Myocyte (in vitro differentiated cells): ENCODE measurements at places on chromosomes 5 and 9. TPM values are rescaled to one million over a fixed set of nuclear protein-coding genes. Genes with fewer than 3 reads are reported as not detected.

The SPINK5 gene
- total RNA-seq, result not detected in 2 replicates

The MELK gene
- total RNA-seq, result 2.9 and 3.1 TPM in 2 replicates

DNA sequence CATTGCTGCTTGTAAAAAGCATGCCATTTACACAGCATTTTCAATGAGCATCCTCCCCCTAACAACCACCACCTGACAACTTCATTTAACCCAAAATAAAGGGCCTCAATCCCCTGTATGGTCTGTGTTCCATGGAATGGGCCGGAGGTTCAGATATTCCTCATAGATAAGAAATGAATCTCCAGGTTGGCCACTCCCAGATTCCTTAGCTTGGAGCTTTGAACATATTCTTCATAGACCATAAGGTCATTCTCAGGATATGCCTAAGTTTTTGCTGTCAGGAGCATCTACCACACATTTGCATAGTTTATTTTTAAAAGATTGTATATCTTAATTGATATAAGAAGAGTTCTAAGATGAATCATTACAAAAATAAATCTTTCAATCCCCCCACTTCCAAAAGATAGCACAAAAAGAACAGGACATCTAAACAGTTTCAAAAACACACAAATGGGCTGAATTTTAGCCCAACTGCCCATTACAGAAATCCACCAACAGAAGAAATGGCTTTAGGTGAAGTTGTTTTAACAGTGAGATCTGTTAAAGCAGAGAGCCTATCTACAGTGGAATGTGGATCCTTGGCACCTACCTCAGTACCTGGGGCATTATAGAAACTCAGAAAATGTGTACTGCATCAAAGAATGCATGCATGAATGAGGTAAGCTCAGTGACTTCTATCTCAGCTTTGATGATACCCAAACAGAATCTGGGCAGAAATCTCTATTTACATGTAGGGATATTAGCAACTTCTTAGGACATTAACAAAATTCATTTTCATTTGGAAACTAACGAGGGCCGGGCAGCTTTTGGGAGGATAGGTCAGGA is 179.8 kb downstream of the SEC61B start:
- DNase-seq, result no peak

GRCh38 chr5:35319333-35320002 is 89.2 kb upstream of the PRLR start:
- DNase-seq, result peak; percentile 25

DNA sequence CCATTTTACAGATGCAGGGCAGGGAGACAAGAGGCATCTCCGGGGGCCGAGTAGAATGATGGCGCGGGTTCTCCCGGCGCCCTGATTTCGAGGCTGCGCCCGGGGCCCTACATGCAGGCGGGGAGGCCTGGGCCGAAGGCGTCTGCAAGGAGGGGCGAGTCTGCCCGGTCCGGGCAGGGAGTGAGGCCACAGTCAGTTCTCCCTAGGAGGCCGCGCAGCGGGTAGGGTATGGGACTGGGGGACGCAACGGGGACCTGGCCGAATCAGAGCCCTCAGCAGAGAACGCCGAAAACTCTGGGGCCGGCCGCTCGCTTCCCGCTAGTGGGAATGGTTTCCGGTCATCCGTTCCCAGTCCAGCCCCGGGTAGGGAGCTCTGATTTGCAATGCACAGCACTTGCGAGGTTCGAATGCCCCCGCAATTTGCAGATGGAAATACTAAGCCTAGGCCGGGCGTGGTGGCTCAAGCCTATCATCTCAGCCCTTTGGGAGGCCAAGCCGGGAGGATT is 6.4 kb downstream of the TLX3 start:
- no peak for DNase-seq

DNA sequence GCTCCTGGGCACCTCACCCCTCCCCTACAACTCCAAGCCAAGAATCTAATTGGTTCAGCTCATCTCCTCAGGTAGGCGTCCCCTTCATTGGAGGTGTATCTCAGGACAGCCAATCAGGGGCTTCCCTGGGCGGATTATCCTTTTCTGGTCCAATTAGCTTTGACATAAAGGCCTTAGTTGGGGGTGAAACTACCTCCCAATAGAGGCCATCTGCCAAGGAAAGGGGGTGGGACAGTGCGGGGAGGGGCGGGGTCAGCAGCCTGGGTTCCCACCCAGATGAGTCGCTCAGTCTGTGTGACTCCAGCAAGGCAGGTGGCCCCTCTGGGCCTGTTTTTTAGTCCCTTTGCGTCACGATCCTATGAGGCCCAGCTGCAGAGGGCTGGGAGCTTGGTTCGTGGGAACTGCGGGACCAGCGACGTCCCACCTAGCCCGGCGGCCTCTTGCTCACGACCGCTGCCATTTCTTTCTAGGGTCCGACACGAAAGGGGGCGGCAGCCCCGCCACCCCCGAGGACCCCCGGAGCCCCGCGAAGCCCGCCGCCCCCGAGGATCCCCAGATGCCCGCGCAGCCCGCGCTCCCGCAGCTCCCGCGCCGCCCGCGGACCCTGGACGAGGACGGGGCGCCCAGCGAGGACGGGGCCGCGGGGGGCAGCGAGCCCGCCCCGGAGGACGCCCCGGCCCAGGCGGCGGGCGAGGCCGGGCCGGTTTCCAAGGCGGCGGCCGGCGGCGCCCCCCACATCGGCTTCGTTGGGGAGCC is 8.9 kb downstream of the PRRT1B start:
- no peak for DNase-seq

- DNase-seq, result no peak
These were observed 192.1 kb upstream of the TRIM32 start for GRCh38 chr9:116494815-116495634.

The CDC25C gene
- total RNA-seq, result 0.05 and 0.16 TPM in 2 replicates

GRCh38 chr9:35001803-35002502 is 12.4 kb downstream of the DNAJB5 start:
- no peak for DNase-seq

GRCh38 chr5:38551030-38552017 is 5.1 kb downstream of the LIFR start:
- DNase-seq, result peak; percentile 60

The SPINK14 gene
- not detected in 2 replicates for total RNA-seq

- DNase-seq, result no peak
These were observed 8.7 kb downstream of the TRIM36 start for GRCh38 chr5:115160975-115161475.

The PCDHGA12 gene
- total RNA-seq, result 4.3 and 4.6 TPM in 2 replicates

DNA sequence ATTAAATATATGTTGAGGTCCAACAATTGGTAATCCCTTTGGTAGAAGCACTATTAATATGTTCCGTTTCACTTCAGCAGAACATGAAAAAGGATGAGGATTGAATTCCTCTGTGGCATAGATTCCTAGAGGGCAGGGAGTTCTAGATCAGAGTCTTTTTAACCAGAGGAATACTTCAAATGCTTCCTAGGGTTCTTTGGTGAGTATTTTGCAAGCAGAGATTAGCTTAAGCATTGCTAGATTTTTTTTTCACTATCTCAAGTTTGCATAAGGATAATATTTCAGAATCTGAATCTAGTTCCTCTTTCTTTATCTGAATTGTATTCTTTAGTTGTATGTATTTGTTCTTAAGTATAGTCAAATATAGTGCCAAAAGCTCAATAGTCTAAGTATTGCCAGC is 116.6 kb upstream of the ADAMTSL1 start:
- no peak for DNase-seq

DNA sequence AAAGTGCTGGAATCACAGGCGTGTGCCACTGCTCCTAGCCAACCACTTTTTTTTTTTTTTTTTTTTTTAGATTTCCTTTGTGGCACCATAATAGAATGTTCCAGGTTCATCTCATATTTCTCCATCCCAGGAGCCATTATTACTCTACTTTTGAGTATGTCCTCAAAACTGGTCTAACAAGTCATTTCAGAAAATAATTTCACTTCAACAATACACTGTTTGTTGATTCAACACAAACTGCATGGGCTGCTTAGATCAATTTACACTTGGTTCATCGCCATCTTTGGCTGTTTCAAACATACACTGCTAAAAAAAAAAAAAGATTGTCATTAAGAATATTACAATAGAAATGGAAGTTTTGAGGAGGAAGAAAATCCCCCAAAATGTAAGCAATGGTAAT is 57.9 kb downstream of the CSNK1A1 start:
- no peak for DNase-seq

- no peak for DNase-seq
These were observed 31.0 kb upstream of the IER5L start for GRCh38 chr9:129209109-129209508.

The OLFM1 gene
- total RNA-seq, result not detected in 2 replicates

DNA sequence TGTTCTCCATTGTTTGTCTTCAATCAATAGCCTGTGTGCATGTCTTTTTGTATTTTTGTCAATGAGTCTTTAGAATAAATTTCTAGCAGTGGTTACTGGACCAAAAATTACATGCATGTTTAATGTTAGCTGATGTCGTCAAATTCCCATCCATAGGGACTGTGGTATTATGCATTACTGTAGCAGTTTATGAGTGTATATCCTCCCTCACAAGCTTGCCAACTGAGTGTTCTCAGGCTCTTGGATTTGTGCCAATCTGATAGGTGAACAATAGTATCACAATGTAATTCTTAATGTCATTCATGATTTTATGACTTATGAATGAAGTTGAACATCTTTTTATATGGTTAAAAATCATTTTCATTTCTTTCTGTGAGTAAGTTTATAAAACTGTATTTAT is 13.0 kb downstream of the SNX24 start:
- DNase-seq, result no peak

GRCh38 chr5:115985802-115986757 is 23.8 kb downstream of the LVRN start:
- no peak for DNase-seq

DNA sequence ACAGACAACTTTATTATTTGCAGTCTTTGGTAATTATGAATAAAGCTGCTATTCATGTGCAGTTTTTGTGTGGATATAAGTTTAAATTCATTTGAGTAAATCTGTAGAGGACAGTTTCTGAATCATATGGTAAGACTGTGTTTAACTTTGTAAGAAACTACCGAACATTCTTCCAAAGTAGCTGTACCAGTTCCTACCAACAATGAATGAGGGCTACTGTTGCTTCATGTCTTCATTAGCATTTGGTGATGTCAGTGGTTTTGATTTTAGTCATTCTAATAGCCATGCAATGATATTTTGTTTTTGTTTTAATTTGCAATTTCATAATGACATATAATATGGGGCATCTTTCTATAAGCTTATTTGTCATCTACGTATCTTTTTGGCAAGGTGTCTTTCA is 501.3 kb upstream of the RORB start:
- no peak for DNase-seq

- DNase-seq, result no peak
These were observed 330.0 kb downstream of the PRR16 start for GRCh38 chr5:120794121-120794520.

- DNase-seq, result no peak
These were observed 10.1 kb downstream of the EEIG1 start for GRCh38 chr9:127970401-127971313.

The ANKDD1B gene
- total RNA-seq, result not detected in 2 replicates

The IRX1 gene
- not detected in 2 replicates for total RNA-seq

- no peak for DNase-seq
These were observed 78.4 kb downstream of the NTNG2 start for GRCh38 chr9:132239999-132240840.

DNA sequence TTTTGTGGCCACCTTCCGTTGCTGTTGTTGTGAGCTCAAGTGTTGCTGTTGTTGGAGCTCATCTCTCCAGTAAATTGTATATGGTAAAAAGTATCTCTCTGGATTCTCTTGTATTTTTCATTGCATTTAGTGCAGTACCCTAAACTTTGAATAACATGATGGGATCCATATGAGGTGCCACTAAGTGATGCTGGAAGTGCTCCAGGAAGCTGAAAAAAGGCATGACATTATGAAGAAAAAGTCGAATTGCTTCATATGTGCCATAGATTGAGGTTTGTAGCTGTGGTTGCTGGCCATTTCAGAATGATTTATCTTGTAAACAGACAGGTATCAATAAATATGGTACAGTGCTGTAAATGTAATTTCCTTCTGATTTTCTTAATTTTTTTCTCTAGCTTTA is 5.5 kb downstream of the MARCHF6 start:
- DNase-seq, result no peak

The PKD2L2 gene
- not detected in 2 replicates for total RNA-seq

DNA sequence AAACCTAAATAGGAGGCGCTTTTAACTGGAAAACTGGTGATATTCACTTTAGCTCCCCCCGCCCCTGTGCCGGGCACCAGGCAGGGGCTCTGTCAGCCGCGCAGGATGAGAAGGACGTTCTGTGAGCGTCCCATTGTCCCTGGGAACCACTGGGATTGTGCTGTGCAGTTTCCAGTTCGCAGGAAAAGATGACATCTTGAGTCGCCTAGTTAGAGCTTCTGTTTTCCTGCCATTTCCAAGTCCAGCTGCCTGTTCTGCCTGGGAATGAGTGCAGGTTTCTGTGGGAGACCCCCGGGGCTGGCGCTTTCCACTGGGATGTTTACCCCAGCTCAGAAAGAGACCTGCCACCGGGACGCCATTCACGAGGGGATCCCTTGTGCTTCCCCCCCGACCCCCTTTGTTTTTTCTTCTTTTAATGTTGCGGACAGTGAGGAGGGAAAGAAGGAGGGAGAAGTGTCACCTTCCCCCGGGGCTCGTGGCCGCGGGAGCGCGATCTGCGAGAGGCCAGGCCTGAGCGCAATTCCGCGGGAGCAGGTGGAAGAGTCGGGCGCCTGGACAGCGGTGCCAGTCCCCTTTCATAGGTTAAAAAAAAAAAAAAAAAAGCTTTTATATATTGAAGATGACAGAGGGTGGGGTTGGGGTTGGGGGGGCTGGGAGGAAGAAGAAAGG is 121.5 kb downstream of the RMI1 start:
- DNase-seq, result no peak

GRCh38 chr9:129558063-129558550 is 62.8 kb downstream of the C9orf50 start:
- no peak for DNase-seq

DNA sequence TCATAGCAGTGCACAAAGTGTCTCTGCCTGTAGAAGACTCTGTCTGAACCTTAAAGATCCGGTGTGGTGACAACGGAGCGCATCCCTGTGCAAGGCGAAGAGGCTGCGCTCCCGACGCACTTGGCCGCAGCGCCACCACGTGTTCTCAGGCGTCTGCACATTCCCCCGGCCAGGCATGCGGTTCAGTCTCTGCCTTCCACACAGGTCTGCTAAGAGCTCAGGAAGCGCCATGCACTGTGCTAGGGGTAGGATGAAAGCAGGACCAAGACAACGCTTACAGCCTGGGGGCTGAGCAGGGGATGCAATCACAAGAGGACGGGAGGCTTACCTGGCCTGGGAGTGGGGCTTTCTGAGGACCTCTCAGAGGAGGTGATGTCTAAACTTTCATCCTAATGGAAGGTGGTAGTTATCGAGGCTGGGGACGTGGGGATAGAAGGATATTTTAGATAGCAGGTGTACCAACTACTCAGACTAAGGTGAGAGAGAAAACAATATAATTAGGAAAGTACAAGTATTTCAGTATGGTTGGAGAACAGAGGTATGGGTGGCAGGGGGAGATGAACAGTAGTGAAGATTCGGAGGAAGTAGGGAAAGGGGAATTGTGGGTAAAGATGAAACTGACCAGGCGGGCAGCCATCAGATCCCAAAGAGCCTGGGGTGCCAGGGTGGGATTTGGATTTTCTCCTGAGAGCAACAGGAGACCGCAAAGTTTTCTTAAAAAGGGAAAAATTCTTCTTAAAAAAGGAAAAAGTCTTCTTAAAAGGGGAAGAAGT is 13.3 kb downstream of the CAPSL start:
- DNase-seq, result peak; percentile 75

The GARNL3 gene
- 2.6 and 4.1 TPM in 2 replicates for total RNA-seq

- peak; percentile 84 for DNase-seq
These were observed 31.9 kb downstream of the ANKRD33B start for GRCh38 chr5:10595672-10596309.
